ENCODE measurements at places on chromosomes 3 and 15.

GRCh38 chr3:122258757-122259371, 66.2 kb upstream of the CSTA start:
- DNase-seq: peak; percentile 54

DNA sequence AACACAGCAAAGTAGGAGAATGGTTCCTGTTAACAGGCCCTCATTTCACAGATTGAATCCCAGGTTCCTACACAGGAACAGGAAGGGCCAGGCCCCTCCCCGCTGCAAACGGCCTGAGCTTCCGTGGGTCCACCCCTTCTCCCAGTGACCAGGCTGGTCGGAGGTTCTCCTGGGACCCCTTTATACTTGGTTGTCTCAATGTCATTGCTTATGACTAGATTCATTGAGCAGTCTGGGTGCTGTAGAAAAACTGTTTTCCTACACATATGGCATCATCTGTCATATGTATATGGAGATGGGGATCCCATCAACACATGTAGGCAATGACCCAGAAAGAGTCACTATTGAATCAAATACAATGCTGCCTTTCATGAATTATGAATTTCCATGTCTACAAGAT, 3.8 kb downstream of the C3orf85 start:
- DNase-seq: no peak

DNA sequence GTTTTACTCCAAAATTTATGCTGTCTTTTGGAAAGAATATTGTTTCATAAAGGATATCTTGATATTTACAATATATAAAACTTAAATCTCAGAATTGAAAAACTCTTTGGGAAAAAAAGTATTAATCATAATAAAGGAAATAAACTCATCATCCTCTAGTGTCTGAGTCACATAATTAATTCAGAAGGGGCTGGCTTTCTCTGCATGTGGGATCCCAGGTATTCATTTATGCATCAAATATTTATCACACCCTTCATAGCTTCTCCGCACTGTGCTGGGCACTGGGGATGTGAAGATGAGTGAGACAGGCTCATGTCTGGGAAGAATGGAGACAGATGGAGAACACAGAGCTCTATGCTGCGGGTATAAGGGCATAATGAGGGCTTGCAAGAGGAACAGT, 65.6 kb downstream of the CCNL1 start:
- no peak for DNase-seq

DNA sequence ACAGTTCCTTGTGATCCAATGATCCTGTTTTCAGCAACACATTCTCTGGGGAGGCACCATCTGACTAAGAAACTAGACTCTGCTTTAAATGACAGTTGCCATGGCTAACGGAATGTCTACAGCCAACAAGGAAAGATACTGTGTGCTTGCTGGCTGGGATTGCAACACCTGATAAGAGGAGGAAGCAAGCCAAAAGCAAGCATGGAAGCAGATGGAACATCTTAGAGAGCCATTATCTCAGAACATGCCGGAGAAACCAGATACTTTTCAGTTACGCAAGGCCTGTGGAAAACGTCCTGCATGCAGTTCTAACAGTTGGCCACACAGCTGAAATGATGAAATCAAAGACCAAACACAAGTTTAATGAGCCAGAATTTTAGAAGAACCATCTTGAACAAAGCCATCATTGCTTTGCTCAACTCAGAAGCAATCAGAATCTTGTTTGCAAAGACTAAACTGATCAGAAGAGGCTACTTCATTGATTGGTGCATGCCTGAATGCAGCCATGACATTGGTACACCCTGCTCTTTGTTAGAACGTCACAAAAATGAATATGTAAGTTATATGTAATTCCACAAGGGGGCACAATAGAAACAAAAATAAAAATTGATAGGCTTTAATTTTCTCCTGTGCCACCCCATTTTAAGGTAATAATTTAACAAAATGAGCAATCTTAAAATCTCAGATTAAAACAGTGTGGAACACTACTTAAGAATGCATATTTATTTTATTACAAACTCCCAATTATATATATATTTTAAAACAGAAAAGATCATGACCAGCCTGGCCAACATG, 50.8 kb downstream of the GXYLT2 start:
- DNase-seq: no peak

GRCh38 chr3:170137986-170138385, 43.5 kb downstream of the PHC3 start:
- DNase-seq: no peak

DNA sequence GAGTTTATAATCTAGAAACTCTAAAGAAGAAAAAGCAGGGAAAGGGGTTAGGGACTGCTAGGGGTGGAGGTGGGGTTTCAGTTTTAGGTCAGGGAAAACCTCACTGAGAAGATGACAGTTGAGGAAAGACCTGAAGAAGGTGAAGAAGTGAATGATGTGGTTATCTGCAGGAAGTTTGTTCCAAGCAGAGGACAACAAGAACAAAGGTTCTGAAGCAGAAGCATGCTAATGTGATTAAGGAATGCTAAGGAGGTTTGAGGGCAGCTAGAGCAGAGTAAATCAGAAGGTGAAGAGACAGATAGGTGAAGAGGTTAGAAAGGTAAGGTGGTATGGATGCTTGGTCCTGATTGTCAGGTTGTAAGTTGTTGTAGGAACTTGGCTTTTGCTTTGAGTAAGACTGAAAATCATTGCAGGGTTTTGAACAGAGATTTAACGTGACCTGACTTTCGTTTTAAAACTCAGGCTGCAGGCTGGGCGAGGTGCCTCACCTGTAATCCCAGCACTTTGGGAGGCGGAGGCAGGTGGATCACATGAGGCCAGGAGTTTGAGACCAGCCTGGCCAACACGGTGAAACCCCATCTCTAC, 8.6 kb downstream of the OXSR1 start:
- DNase-seq: no peak

- DNase-seq: no peak
Measured at GRCh38 chr3:27574438-27574795, 90.2 kb upstream of the SLC4A7 start.

DNA sequence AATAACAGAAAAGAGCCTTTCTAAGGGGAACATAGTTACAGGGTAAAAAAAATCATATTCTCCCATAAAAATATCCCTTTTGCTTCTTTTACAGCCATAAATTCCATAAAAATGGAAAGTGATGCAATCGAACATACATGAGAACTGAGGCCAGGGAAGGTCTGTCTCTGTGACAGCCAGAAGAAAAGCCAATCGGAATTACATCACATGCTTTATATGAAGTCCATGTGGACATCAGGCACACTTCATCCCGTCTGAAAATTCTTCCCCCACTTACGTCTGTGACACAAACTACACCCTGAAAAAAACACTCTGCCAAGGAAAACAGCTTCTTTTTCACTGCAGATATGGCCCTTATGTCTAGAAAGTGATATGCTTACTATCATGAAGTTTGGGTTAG, 323.5 kb downstream of the ERC2 start:
- DNase-seq: no peak

GRCh38 chr3:47004369-47005211, 25.1 kb downstream of the NBEAL2 start:
- no peak for DNase-seq

DNA sequence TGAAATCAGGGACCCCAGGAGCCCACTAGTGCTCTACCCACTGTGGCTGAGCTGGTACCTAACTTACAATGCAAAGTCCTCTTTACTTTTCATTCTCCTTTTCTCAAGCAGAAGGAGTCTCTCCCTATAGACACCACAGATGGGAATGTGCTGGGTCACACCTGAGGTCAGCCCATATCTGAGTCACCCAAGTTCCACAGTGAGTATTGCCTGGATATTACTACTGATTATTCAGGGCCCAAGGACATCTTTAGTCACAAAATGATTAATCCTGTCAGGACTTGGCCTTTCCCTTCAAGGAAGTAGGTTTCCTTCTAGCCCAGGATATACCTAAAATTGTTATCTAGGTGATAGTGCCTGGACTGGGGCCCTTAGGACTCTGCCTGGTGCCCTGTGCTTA, 1305.2 kb downstream of the SI start:
- DNase-seq: no peak

DNA sequence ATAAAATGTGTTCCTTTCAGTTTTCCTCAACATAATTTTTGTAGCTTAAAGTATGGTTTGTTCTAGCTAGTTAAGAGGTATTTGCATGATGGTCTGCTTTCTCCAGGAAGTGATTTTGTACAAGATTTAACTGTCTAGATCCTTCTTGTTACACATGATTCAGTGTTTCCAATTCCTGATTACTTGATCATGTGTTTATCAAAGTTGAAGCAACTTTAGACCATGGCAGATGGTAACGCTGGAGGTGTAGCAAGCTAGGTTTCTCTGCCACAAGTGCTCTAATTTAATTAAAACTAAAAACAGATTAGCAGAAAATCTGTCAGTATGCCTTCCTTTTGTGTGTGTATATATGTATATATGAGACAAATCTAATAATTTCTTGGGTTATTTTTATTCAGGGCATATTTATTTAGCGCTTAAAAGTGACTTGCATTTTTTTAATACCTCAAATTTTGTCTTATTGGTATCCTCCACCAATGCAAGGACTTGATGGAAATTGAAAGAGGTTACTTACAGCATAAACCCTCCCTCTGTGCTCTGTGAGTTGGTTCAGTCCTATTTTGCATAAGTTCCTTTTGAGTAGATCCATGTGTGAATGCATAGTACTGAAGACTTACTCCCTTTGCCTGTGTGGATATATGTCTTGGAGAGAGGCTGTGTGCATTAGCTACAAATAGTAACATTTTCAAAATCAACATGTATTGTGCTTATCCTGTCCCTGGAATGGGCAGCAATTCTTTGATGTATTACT, 157.3 kb upstream of the CGNL1 start:
- DNase-seq: no peak

GRCh38 chr3:10457560-10457959, 47.8 kb downstream of the ATP2B2 start:
- no peak for DNase-seq

DNA sequence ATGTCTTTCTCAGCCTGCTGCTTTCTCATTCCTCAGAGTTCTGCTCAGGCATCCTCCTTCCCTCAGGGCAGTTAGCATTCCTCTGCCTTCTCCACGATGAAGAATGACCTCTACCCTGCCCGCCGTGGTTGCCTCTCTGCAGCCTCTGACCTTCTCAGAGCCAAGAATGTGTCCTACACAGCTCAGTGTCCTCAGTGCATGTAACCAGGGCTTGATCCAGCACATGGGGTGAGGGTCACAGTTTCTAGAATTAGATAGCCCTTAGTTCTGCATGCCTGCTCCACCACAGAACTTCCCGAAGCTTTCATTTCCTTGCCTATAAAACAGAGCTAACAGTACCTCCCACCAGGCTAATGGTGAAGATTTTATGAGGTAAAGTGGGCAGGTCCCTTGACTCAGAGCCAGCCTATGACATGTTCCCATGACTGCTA, 182.1 kb downstream of the CLSTN2 start:
- DNase-seq: no peak

DNA sequence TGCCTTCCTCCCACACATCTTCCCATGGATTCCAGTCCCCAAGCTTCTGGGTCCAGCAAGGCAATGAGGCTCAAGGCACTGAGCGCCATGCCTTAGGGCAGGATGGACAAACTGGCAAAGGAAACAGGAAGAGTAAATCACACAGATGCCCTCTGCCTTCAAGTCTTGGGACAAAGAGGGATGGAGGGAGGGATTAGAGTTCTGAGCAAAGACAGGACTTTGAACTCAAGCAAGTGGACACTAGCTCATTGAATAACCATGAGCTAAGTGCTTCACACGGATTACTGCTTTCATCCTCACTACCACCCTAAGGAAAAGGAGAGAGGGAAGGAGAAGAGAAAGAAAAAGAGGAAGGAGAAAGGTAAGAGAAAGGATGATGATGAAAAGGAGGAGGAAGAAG, 7.6 kb upstream of the THBS1 start:
- no peak for DNase-seq

GRCh38 chr3:170709046-170709445, 123.2 kb upstream of the SLC7A14 start:
- no peak for DNase-seq

- DNase-seq: peak; percentile 5
Measured at GRCh38 chr3:59235634-59236012, 185.8 kb upstream of the CFAP20DC start.

DNA sequence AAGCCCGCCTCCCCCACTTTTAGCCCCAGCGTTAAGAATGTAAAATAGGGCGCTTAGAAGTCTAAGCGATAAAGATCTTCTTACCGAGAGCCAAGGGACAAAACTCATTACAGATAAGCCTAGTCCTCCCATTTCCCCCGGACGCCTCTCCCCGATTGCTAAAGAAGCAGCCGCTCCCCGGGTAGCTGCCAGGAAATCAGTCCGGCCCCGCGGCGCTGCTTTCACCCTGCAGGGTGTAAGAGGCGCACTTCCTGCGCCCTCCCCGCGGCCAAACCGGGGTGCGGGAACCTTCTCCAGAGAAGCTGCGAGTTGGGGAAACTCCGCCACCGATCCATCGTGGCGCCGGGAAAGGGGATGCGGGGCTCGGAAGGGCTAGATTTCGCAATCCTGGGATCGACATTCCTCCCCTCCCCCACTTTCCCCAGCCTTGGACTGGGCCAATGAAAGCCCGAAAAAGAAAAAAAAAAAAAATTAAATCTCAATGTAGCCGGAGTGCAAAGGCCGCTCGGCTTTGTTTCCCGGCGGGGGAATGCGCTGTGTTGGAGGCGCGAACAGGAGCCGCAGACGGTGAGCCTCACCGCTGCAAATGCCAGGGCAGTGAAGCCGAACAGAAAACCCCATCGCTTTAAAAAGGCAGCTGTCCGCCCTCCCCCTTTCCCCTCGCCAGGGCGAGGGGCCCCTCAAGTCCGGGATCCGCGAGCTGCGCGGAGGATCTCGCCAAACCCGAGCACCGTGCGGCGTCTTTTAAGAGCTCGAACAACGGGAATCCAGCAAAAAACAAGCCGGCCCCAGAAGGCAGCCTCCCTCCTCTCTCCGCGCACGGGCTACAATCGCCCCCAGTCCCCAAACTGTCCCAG, 626 bp upstream of the PTPRG start:
- no peak for DNase-seq

GRCh38 chr3:13479332-13479581, 849 bp upstream of the HDAC11 start:
- DNase-seq: peak; percentile 20

- no peak for DNase-seq
Measured at GRCh38 chr15:80199366-80199765, 46.6 kb downstream of the FAH start.

GRCh38 chr3:104564045-104564643, 802.6 kb upstream of the ALCAM start:
- peak; percentile 51 for DNase-seq

GRCh38 chr3:39086144-39086543, 21.3 kb downstream of the GORASP1 start:
- DNase-seq: no peak

- DNase-seq: no peak
Measured at GRCh38 chr15:57283774-57284503, 92.4 kb upstream of the CGNL1 start.
